Fibroblast of skin of left quadriceps (primary cell): ENCODE measurements at places on chromosomes 4 and X.

DNA sequence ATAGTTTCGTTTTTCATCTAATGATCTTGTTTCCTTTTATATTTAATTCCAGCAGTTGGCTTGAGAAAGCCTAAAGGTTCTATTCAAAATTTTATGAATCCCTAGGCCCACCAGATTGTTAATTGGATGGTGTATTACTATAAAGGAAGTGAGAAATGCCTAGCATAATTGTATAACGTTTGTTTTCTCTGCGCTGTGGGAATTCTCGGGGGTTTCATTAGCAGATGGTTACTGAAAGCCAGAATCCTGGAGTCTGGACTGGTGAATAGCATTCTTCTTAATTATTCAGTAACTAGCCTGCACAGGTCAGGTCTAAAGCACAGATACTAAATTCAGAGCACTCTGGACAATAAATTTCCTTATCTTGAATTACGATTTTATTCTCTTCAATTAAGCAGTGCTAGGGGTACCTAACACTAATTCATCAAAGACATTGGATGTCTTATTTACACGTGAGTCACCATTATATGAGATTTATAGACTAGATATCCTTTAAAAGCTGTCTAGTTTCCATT, 459.4 kb downstream of the DTHD1 start:
- no peak for DNase-seq

GRCh38 chr4:80017125-80017854, 55.7 kb downstream of the ANTXR2 start:
- peak; percentile 83 for DNase-seq

DNA sequence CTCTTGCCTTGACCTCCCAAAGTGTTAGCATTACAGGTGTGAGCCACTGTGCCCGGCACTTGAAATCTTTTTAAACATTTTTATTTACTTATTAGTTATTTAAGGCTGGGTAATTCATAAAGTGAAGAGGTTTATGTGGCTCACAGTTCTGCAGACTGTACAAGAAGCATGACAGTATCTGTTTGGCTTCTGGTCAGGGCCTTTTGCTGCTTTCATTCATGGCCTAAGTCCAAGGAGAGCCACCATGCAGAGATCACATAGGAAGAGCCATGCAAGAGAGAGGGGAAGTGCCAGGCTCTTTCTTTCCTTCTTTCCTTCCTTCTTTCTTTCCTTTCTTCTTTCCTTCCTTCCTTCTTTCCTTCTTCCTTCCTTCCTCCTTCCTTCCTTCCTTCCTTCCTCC, 10.2 kb upstream of the GPKOW start:
- no peak for DNase-seq

GRCh38 chrX:136028383-136028984, 43.2 kb downstream of the SLC9A6 start:
- no peak for DNase-seq

DNA sequence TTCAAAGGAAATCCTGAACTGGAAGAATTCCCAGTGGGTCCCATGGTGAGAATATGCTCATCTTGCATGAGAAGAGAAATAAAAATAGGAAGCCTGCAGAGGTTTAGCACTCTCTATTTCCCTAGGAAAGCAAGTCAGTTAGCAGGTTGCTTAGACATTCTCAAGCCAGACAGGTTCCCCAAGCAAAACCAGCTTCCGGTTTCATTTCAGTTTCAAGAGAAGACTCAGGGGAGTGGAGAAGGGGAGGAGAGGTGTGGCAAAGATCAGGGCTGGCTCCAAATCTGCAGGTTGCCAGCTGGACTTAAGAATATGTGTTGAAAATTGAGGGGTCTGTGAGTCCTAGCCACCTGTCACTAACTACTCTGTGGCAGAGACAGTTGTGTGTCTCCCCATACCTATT, 107.5 kb downstream of the CLNK start:
- no peak for DNase-seq

DNA sequence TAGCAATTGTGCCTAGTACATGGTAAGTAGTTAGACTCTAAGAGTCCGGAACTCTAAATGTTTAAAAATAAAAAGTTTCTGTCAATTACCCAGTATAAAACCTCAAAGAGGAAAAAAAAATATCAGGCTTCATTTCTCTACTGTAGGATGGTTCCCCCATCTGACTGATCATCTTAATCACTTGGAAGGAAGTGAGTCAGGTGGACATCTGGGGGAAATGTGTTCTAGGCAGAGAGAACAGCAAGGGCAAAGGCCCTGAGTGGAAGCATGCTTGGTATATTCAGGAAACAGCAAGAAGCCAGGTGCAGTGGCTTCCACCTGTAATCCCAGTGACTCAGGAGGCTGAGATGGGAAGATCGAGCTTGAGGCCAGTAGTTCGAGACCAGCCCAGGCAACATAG, 2.9 kb upstream of the EIF1AX start:
- DNase-seq, result peak; percentile 14

GRCh38 chr4:183505611-183506388, 942 bp downstream of the ING2 start:
- peak; percentile 62 for DNase-seq

DNA sequence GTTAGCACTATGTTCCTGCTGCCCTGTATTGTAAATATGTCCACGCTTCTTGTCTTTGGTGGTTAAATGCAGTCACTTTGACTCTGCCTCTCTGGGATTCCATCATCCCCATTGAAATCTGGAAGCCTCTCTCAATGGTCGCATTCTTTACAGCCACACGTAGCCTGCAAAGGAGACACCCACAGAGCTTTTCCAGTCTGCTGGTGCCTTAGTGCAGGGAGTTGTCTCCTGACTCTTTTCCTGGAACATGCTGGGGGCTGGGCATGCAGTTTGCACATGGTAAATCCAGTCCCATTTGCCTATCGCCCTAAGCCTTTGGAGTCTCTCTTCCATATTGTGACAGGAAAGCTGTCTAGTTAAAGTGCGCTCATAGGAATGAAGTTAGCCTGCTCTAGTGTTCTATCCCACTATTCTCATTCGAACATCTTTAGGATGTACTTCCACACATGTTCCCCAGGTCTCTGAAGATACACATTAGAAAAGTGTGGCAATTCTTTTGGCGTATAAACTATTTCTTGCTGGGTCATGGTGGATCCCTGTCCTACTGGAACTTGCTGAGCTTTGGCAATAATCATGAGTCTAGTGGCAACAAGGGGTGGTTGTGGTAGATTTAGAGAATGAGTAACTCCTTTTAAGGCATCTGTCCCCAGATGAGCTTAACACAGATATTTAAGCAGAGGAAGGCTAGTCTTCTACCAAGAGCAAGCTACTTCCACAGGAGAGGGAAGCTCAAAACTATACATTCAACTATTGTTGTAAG, 33.7 kb downstream of the COQ2 start:
- peak; percentile 50 for DNase-seq

GRCh38 chr4:1462009-1462767, 55.9 kb upstream of the NKX1-1 start:
- no peak for DNase-seq

GRCh38 chr4:101952985-101953384, 162.5 kb downstream of the BANK1 start:
- no peak for DNase-seq

DNA sequence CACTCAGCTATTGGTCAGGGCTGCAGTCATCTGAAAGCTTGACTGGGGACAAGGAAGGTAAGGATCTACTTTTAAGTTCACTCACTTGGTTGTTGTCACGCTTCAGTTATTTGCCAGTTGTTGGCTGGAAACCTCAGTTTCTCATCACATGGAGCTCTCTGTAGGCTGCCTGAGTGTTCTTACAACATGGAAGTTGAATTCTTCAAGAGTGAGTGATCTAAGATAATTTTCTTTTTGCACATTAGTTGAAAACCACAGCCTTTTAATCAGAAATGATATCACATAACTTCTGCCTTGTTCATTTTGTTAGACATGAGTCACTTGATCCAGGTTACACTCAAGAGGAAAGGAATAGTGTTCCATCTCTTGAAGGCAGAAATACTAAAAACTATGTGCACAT, 552.7 kb downstream of the RAPGEF2 start:
- peak; percentile 13 for DNase-seq
